ENCODE measurements at places on chromosomes 1 and 21.

DNA sequence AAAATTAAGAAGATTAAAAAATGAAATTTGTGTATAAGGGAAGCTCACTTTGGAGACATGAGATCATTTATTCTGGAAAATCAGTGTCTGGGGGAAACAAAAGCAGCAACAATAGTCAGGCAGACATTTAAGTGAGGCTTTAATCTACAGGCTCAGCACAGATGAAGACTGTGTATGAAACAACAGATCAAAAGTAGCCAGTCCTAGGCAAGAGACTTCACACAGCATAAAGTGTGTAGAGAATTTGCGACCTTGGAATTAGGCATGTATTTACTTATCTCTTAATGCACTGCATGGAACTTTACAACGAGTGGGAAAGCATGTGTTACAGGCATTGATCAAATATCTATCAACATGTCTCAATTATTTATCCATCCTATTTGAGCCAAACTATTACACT, 1099.9 kb downstream of the PLA2G4A start:
- DNase-seq = no peak

- DNase-seq = no peak
Measured at GRCh38 chr21:45990741-45991605, 9.4 kb downstream of the COL6A1 start.

DNA sequence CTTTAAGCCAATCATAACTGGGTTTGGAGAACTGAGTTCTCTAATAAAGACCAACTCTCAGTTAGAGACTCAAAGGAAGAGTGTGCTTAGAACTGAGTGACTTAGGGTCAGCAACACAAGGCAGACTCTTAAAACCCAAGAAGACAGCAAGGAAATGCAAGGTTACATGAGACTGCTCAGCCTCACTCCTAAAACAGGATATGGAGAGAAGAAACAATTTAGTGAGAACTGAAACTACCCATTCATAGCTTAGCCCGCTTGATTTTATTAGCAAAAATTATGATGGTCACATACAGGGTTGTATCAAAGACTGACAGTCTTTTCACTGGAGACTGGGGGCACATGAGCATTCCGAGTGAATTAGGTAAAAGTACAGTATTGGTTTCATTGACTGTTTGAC, 78.9 kb upstream of the DMRTA2 start:
- DNase-seq = no peak

GRCh38 chr1:203526572-203526971, 32.6 kb downstream of the OPTC start:
- no peak for DNase-seq

DNA sequence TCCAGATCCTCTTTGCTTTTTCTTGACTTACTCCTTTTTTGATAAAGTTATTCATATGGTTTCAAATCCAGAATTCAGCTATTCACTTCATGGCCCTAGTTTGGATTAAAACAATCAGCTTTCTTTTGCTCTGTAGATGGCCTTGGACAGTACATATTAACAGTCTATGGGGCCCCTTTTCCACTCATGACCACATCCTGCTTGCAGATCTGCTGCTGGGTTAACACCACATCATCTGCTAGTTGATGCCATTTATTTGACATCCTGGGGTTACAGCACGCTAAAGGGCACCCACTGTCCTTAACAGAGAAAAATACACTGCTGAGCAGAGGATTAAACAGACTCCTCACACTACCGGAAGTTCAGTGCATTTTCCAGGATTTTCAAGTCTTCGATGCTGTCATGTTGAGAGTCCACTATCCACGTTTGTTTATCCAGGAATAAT, 941 bp upstream of the IFI16 start:
- DNase-seq = no peak

- no peak for DNase-seq
Measured at GRCh38 chr1:151867765-151868411, 14.4 kb upstream of the THEM5 start.

- no peak for DNase-seq
Measured at GRCh38 chr1:191804311-191804710, 354.0 kb upstream of the RGS18 start.

- DNase-seq = no peak
Measured at GRCh38 chr1:38047603-38048141, 1.1 kb upstream of the POU3F1 start.

DNA sequence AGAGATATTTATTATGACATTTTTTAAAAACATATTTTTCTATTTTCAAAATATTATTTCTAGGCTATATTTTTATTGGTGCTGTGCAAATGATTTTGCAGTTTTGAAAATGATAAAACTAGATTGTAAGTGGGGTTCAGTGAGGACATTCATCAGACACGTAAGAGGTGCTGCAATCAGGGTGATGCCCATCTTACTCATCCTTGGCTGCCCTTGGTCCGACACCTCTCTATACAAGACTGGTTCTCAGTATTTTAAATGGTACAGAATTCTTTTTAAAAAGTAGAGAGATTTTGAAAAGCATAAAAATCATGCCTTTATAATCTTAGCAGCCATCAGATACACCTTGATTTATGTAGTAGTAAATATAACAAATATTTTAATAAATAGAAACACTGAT, 24.0 kb downstream of the HENMT1 start:
- no peak for DNase-seq

DNA sequence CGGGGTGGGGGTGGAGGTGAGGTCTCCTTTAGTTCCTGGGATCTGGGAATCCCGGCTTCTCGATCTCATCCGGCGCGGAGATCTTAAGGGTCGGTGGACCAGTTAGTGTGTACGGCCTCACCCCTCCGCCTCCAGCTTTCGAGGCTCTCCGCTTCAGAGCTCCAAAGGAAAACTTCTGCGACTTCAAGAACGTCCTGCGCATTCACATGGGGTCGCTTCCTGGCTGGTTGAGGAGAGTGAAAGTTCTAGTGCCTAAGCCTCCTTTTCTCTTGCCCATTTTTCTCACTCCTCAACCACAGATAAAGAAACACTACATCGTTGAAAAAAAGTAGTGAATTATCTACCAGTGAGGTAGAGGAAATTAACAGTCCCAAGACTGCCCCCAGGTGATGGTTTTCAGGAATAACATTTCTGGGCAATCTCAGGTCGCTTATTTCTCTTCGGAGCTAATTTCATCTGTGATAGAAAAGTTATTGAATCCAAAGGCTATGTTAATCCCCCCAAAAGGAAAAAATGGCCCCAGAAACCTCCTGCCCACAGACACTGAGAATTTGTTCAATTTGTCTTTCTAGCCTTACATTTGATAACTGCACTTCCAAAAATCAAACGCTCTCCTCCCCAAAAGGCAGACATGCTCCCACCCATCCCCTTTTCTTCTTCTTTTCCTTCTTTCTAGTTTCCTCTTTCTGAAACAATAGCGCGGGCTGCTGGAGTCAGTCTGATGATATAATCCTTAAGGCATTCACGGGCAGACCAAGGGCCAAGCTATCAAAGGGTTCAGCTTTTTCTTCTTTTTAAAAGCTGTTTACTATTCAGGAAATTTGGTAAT, 20.6 kb upstream of the TBX15 start:
- no peak for DNase-seq

GRCh38 chr1:235650341-235651169, 971 bp upstream of the GNG4 start:
- DNase-seq = no peak

- no peak for DNase-seq
Measured at GRCh38 chr1:165481820-165482532, 37.0 kb upstream of the RXRG start.

GRCh38 chr1:22264464-22265341, 121.8 kb upstream of the WNT4 start:
- DNase-seq = no peak

- no peak for DNase-seq
Measured at GRCh38 chr1:223123011-223123610, 19.9 kb downstream of the TLR5 start.

DNA sequence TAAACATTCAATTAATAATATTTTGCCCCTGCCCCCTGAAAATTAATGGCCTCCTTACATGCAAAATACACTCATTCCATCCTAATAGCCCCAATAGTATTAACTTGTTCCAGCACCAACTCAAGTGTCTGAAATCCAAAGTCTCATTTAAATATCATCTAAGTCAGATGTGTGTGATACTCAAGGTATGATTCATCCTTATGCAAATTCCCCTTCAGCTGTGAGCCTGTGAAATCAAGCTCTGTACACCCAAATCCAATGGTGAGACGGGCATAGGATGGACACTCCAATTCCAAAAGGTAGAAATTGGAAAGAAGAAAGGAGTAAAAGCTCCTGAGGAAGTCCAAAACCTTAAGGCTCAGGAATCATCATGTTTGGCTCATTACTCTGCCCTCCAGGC, 83.5 kb downstream of the HHAT start:
- DNase-seq = no peak

GRCh38 chr1:179706339-179706941, 36.7 kb upstream of the FAM163A start:
- DNase-seq = peak; percentile 14

DNA sequence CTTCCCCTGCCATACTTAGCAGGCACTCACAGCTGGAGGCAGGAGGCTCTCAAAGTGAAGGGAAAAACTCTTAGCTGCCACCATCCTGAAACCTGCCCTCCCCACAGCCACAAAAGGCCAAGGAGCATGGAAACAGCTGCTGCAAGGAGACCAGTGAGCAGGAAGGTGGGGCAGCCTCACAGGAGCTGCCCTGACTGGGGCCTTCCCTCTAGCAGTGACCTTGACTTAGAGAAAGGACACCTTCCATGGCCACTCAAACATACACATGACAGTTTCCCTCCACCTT, 126.3 kb downstream of the HIVEP3 start:
- DNase-seq = no peak

DNA sequence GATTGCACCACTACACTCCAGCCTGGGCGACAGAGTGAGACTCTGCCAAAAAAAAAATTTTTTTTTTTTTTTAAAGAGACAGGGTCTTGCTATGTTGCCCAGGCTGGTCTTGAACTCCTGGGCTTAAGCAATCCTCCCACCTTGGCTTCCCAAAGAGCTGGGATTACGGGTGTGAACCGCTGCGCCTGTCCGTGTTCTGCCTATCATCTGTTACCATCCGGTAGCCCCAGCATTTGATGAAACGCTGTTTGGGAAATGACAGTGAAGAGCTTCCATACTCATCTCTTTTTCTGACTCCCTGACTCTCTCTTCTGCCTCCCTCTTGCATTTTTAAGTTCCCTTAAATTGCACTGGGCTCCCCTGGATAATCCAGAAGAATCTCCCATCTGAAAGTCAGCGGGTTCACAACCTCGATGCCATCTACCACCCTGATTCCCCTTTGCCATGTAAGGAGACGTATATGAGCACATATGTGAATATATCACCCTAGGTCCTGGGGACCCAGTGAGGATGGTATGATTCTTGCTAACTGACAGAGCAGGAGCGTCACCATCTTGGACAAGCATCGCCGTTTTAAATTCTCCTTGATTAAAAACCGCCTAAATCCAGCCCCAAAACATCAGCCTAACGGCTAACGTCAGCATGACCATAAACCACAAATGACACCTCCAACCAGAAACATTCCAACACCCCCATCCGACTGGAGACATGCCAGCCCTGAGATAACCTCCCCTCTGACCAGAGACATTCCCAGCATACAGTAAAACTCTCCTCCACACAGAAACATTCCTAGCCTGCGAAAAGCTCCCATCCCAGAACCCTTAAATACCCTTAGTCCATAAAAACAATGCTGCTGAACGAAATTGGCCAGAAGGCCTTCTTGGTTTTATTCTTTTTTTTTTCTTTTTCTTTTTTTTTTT, 12.4 kb downstream of the TNFRSF8 start:
- DNase-seq = no peak

- no peak for DNase-seq
Measured at GRCh38 chr1:54871275-54872035, 15.5 kb downstream of the DHCR24 start.

DNA sequence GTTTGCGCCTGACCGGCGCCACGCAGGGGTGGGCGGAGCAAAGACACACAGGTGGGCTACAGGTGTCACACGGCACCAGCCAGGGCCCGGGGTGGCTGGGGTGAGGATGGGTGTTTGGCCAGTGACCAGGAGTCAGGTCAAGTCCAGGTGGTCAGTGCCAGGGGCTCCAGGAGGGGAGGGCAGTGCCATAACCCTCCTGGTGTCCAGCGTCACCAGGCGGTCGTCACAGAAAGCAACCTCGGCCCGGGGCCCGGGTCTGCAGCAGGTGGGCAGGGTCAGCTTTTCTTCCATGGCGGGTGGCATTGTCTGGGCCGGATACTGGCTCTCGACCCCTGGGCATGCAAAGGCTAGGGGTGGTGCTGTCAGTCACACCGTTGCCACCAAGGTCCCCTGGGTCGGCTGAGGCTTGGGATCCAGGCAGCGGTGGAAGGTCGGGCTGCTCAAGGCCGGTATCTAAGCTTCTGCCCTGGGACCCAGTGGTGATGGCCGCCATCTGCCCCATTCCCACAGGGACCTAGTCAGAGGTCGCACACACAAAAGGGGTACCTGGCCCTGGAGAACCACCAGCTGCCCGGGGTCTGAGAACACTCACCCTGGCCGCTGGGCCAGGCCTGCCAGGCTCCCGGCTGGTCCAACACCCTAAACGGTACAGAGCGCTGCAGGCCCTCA, 1.8 kb downstream of the FNDC10 start:
- DNase-seq = no peak

- no peak for DNase-seq
Measured at GRCh38 chr1:233020426-233020825, 70.0 kb downstream of the NTPCR start.

DNA sequence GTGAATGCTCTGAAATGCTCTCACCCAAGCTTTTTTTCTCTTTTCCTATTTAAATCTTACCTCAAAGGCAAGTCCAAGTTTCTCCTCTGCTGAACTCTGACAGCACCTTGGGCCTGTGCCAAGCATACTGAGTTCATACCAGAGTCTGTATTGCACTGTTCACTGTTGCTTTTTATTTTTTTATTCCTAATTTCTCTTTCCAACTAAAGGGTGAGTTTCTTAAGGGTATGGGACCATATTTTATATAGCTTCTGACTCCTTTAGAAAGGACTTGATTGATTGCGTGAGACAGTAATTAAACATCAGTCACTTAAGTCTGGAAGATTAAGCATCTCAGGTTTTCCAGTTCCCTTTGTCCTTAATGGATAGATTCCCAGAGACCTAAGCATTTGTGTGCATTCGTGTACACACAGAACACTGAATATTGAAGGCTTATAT, 69.9 kb downstream of the CACHD1 start:
- DNase-seq = no peak

DNA sequence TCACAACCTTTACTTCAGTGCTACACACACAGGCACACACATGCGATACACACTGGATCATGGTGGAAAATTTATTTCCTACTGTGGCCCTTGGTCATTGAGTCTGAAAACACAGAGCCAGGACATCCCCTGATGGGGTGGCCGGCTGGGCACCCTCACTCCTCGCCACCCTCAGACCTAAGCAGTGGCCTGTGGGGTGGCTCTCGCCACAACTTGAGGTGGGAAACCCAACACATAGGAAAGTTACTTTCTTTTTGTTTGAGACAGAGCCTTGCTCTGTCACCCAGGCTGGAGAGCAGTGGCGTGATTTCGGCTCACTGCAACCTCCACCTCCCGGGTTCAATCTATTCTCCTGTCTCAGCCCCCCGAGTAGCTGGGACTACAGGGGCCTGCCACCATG, 19.4 kb downstream of the CRYAA start:
- DNase-seq = no peak

GRCh38 chr1:158121604-158122254, 59.0 kb upstream of the CD1D start:
- DNase-seq = no peak

GRCh38 chr1:107499139-107499744, 358.4 kb downstream of the NTNG1 start:
- DNase-seq = no peak

All from stimulated activated CD4-positive, alpha-beta T cell treated with anti-CD3 and anti-CD28 coated beads, Interleukin-1b, Interleukin-23, amount 100 ng/mL, for 4 hours (primary cell).